NCI-H1105 treated with DMSO at 0.1 percent for 48 hours (cell line): ENCODE measurements at places on chromosomes 5 and 9.

- no peak for DNase-seq
These were observed 4.2 kb downstream of the USP20 start for GRCh38 chr9:129839324-129840023.

- no peak for DNase-seq
These were observed at the start of gene DOCK2 for GRCh38 chr5:169637085-169637548. Gene DOCK2 (plus strand): TSS chr5:169637275. CDS start chr5:169637327, 52 bp downstream.

DNA sequence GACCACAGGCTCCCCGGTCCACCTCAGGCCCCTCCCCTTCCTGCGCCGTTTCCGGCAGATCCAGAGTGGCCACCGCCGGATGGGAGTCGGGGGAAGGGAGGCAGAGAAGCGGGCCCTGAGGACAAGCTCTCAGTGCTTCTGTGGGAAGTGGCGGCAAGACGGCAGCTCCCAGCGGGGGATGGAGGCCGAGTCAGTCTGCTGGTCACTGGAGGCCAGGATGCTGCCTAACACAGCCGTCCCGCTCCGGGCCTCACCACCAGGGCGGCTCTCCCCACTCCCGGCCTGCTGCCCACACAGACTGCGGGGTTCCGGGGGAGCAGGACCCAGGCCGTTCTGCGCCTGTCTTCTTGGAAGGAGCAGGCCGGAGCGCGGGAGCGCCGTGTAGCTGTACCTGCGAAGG lies 31.4 kb downstream of the FXN start:
- no peak for DNase-seq

- no peak for DNase-seq
These were observed 14.0 kb upstream of the CFAP95 start for GRCh38 chr9:69806627-69807026.

DNA sequence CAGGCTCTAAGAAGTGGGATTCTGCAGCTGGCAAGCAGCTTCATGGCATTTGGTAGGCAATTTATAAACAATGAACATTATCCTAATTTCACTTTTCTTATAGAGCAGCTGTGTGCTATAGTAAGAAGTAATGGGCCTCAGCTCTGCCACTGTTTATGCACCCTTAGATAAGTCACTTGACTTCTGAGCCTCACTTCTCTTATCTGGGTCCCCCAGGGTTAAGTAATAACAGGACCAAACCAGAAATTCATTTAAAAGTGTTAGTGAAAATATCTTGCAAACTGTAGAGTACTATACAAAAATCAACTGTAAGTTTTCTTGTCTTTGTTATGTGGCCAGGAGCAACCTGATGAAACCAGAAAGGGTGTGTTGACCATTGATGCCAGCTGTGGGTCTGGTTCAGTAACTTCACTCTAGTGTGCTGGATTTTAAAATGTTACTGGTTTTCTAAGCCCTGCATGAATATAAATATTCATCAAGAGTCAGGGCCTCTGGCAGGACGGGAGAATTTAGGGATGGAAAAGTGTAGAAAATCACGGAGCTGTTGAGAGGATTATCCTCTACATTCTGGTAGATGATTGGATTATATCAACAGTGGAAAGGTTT lies 24.2 kb downstream of the TNFAIP8 start:
- DNase-seq, result no peak

DNA sequence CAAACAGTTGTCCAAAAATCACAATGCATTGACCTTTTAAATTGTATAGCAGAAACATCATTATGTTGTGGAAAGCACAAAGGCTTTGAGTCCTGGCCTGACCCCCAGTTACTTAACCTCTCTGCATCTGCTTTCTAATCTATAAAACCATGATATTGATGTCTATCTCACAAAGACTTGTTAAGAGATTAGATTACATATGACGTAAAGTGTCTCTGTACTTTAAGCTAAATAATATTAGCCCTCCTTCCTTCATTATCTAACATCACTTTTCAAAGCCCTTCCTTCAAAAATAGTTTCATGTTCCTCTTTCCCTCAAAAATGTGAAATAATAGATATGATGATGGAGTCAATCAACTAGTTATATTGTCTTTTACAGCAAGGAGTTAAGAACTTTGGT lies 3.4 kb downstream of the ADAMTS6 start:
- DNase-seq, result no peak

- DNase-seq, result no peak
These were observed 12.9 kb downstream of the BARHL1 start for GRCh38 chr9:132595319-132595718.

DNA sequence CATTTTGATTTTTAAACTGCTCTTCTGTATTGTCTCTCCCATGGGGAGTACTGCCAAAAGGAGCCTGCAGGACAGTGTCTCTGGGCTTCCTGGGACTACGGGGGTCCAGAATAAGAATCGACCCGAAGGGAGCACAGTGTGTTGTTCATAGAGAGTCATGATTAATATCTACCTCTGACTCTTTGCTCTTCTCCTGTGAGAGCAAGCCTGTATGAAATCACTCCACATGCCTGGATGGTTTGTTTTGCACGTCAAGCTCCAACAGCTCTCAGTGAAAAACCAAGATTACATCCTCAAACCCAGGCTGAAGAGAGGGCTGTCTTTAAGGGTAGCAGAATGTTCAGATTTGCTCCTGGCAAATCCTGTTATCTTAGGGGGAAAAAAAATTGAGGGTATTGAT lies 1860.0 kb upstream of the WWC1 start:
- DNase-seq, result no peak

GRCh38 chr5:147779694-147780093 lies 2.8 kb downstream of the JAKMIP2 start:
- no peak for DNase-seq

DNA sequence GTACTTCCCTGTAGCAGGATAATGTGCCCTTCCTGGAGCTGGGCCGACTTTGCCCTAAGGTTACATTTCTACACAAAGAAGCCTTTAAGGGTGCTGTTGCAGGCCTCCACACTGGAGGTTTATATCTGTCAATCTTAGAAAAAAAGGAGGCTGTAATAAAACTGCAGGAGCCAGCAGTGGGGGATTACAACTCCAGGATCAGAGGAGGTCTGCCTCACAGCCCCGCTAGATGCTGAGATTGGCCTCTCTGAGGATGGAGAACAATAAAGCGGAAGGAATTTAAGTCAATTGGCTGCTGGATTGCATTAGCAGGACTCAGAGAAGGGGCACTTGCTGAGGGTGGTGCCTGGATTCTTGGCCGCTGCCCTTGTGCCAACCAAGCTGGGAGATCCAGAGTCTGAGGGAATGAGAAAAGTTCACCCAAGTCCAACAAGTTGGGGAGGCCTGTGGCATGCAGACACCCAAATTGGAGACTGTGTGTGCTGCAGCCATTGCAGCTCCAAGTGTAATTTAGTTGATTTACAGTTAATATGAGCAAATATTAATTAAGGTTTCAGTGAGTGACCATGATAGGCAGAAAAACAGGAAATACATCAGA lies 99.0 kb upstream of the SSBP2 start:
- no peak for DNase-seq

GRCh38 chr5:172144291-172144815 lies 43.7 kb downstream of the STK10 start:
- no peak for DNase-seq
